ENCODE measurements at places on chromosomes 12 and 14.
A peak's percentile ranks its signal among the peaks of the same experiment; 100 is the strongest.

DNA sequence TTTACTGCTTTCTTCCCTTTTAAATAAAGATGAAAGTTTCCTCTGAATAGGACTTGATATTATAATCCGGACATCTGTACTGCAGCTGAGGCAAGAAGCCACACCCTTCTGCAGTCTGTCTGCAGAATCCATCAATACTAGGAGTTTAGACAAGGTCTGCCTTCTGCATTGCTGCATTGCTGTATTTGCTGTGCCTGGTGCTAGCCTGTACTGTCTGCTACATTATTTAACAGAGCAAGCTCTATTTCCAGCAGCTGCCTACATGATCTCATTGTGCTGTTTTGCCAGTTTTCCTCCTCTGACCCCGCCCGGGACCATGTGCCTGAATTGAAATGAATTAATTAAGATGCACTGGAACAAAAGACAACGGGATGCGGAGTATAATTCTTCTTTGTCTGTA lies 1.7 kb downstream of the TUBA1A start:
- DNase-seq, result peak; percentile 84

DNA sequence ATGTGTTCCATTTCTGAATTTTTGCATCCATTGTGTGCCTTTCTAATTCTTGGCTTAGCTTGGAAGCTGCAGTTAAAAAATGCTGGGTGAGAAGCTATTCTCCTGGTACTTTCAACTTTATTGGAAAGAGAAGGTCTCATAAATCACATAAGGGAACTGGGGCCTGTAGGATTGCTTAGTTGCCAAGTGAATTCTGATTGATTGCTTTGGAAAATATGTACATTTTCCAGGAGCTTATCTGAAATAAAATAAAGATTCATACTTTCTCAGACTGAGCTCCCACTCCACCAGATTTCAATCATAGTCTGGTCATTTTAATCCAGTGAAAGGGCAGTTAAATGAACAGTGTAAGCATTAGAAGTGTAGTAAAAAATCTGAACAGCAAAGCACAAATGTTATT lies 50.0 kb upstream of the PRICKLE1 start:
- DNase-seq, result no peak

DNA sequence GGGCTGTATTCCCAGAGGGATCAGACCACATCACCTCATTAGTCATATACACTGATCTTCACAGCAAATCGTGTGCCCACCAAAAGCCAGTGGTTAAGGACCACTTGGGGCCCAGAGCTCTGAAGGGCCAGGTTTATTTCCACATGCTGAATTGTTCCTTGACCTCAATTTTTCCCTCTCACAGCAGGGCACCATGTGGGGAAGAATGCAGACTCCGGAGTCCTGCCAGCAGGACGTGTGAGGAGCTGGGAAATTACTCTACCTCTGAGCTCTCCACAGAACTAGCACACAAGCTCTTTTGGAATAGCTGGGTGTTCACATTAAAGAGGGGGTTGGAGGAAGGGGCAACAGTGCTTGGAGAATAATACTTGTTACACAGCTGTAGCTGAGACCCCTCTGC lies 57.6 kb upstream of the SEL1L start:
- no peak for DNase-seq

- DNase-seq, result no peak
These were observed 6.6 kb upstream of the SLC8B1 start for GRCh38 chr12:113341535-113341934.

DNA sequence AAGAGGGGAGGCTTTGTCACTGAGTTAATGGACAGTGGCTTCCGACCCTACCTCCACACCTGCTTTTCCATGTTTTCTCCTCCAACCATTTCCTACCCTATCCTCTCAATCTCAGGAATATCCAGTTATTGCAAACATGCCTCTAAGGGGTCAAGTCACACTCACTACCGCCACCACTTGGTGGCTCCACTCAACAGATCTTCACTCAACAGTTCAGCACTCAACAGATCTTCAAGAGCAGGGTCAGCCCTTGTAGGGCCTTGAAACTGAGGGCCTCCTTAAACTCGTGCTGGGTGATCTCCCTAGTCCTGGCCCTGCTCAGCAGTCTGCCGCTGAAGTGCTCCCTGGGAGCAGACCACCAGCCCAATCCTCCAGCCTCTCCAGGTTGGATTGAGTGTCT lies 14.2 kb downstream of the ZNF641 start:
- DNase-seq, result no peak

DNA sequence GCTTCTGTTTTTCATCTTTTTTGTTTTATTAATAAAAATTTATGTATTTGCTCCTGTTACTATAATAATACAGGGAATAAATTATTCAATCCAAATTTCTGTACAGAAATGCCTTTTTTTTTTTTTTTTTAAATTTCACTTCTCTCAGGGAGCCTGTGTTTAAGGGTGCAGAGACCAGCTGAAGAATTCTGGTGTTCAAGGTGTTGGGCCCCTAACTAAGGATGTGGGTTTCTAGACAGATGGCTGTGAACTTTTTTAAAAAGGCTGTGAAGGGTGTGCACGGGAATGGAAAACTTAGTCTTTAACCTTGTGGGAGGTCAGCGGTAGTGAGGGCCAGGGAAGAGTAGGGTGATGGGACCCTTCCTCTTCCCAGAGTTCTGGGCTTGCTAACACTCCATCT lies 1.3 kb upstream of the DTX3 start:
- no peak for DNase-seq

DNA sequence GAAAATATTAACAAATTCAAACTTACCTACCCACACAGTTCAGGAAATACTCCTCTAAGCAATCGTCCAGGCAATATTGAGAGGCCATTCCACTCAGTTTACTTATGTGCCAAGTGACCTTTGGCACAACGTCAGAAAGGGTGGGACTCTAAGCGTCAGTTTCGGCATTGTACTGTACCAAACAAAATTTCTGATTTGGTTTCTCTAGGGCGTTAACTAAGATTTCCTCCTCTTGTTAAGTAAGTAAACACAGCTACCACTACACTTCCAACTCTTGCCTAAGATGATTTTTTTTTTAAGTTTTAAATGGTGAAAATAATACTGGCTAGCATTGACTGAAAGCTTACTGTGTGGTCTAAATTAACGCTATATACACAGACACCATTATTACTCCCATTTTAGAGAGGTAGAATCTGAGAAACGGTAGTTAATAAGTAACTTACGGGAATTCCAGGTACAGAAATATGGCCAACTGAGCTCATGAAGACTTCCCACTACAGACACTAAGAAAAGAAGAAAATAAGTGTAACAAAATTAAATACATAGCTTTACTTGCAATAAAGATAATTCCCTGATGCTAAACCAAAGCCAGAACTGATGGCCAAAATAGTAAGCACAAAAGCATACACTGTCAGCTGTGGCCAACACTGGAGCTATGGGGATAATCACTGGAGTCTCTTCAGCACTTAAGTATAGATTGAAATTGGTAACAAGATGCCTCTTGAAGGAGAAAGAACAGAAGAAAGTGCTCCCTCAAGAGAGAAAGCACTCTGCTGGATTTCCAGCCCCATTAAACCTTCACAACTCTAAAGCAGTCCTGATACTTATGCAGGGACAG lies 76.1 kb downstream of the EPS8 start:
- DNase-seq, result no peak

GRCh38 chr14:23078692-23079116 lies 16.2 kb downstream of the ACIN1 start:
- no peak for DNase-seq

- peak; percentile 89 for DNase-seq
These were observed 30.2 kb upstream of the CIPC start for GRCh38 chr14:77067632-77068516.

- no peak for DNase-seq
These were observed 636 bp downstream of the GOLGA3 start for GRCh38 chr12:132827763-132828703.
